ENCODE measurements at places on chromosomes 1 and 21.

- no peak for DNase-seq
These were observed 148.6 kb upstream of the CD34 start for GRCh38 chr1:208059409-208060001.

GRCh38 chr21:32192291-32193097 is 86.4 kb downstream of the MIS18A start:
- no peak for DNase-seq

- DNase-seq: no peak
These were observed 11.4 kb downstream of the HP1BP3 start for GRCh38 chr1:20775700-20776099.

DNA sequence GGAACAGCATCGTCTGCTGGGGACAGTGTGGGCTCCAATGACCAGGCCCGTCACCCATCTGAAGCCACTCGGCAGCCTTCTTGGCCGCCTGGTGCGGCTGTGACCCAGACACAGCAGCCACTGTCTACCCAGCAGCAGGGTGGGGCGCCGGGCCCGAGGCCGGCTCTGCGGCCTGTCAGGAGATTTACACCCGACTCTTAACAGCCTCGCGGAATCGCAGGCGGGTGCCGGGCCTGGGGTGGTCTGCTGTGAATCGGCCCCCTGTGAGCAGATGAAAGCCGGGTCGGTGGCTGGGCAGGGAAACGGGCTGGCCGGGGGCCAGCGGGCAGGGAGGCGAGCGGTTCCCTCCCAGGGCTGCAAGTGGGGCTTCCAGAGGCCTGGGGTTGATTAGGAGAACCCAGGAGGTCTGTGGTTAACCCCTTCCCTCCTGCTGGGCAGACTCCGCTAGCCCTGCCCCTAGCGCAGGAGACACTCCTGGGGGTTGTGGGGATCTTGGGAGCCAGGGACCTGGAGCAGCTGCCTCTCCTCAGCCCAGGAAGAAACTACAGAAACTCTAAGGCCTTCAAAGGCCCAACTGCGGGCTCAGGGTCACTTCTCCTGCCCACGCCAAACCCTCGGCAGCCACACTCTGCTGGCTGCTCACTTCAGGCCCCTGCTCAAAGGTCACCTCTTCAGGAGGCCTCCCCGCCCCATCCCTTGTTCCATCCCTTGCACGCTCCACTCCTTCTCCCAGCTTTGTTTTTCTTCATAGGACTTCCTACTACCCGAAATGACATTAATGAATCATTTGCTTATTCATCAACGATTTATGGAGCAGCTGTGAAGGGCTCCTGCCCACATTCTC is 15.6 kb downstream of the RUNX3 start:
- DNase-seq: no peak

GRCh38 chr1:41806472-41807155 is 112.1 kb downstream of the HIVEP3 start:
- DNase-seq: no peak
